ENCODE measurements at places on chromosomes 1 and 21.

DNA sequence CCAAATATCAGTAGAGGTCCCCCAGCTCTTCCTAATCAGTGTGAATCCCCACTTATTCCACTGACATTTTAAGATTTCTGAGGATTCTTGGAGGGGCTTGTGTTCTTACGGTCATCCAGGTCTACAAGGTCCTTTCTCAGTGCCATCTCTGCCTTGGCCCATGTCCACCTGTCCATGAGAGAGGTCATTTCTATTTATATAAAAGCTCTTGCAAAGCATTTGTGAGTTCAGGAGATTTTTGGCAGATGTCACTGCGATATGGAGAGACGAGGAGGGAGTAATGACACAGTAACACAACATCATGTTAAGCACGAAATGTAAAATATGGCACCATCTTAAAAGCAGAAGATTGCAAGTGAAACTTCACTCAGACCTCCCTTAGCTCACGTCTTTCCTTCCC, 144.6 kb upstream of the NFIA start:
- no peak for DNase-seq

DNA sequence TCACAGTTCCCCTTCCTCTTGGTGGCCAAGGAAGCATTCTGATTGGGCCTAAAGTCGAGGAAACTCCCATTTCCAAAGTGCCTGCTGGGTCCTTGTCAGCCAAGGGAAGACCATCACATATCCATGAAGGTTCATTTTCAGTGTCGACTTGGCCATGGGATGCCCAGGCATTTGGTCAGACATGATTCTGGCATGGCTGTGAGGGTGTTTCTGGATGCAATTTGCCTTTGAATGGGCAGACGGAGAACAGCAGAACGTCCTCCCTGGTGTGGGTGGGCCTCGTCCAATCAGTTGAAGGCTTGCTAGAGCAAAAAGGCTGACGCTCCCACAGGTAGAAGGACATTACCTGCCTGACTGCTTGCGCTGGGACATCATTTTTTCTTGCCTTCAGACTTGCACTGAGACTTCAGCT, 48.3 kb upstream of the LBR start:
- DNase-seq, result no peak

DNA sequence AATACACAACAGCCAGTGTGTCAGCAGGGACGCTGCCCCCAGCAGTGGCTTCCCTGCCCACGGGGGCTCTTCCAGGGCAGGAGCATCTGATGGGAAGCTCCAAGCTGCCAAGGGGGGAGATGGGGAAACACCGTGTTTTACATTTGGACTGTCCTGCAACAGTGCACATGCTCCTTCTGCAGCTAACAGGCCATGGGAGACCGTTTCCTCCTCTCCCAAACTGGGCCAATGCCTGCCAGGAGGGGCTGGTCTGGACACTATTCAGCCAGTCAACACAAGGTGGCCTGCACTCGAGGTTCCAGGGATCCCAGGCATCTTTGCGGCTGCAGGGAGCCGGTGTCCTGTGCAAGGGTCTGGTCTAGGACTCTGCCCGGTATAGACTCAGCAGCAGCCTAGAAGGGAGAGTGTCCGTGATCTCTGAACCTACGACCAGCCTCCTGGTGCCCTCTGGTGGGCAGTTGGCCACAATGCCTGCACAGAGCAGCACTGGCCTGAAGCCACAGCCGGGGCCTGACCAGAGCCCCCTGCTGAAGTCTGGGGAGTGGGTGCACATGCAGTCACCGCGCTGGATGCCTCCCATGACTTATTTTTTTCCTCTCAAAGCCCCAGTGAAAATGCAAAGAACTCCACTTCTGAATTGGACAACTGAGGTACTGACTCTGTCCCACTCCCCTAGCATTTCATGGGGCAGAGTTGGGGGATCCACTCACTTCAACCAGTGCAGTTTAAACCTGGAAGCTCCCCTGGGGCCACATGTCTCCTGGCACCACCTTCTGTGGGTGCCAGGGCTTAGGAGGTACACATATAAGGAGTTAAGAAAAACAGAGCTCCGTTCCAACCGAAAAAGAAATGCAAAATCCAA, 33.3 kb downstream of the RCC2 start:
- DNase-seq, result no peak

- no peak for DNase-seq
Observed at GRCh38 chr1:208270651-208271141, 26.5 kb upstream of the PLXNA2 start.

DNA sequence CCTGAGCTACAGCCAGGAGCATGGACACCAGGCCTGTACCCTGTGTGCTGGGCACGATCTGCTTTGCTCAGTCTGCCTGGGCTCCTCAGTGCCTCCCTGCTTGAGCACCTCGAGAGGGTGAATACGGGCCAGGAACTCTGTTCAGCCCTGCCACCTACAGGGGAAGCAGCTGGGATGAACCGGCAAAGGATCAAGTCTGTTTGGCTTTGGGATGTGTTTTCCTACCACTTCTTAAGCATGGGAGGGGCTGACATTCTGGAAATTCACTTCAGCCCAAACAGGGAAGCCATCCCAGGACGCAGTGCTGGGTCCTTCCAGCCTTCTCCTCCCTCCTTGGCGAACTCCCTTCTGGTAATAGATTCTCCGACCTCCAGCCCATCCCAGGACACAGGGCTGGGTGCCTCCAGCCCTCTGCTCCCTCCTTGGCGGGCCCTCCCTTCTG, 55.8 kb upstream of the SELENON start:
- no peak for DNase-seq

GRCh38 chr1:80769208-80769750, 1031.5 kb upstream of the ADGRL2 start:
- DNase-seq, result no peak

DNA sequence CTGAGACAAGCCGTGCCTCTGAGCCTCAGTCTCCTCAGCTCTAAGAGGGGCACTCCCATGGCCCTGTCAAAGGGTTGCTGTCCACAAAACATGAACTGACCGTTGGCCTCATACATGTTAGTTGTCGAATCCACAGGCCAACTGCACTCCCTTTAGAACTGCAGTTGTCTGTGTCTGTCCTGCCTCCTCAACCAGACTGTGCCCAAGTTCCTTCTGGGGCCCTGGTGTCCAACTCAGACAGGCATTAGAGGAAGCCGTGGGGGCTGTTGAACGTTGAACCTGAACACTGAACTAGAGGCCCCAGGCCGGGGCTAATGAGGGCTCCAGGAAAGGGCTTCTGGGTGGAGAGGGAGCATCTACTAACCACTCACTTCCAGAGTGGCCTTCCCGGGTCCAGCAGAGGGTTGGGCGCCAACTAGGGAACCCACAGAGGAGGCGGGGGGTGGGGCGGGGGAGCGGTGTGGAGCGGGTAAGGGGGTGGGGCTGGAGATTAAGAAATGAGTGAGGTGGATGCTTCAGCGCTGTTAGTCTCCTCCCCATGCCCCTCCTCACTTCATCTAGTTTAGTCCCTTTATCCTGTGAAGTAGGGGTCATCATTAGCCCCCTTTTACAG, at the start of gene RAB42:
RAB42 (plus strand) TSS at position 558 of the 613 bp plus-strand sequence. CDS start 247 bp downstream, outside the sequence.
- DNase-seq, result no peak

GRCh38 chr21:37815893-37816292, 100.4 kb downstream of the KCNJ6 start:
- DNase-seq, result no peak

DNA sequence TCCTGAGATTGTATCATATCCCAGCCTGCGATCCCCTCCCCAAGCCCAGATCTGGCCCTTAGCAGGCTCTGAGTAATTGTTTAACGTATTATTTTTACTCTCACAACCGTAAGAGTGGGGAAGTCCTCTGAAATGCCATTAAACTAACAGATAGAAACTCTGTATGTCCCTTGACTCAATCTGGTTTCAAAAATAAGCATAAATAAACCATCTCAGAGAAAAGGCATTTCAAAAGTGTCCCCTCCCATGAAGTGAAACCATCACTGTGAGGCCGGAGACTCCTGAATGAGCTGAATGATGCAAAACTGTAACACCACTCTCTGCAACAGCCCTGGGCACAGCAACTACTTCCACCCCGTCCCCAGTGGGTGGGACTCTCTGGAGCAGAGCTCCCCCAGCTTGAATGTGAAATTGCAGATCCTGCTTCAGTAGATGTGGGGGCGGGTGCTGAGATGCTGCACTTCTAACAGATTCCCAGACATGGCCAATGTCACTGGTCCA, 104.1 kb downstream of the SYF2 start:
- DNase-seq, result no peak

DNA sequence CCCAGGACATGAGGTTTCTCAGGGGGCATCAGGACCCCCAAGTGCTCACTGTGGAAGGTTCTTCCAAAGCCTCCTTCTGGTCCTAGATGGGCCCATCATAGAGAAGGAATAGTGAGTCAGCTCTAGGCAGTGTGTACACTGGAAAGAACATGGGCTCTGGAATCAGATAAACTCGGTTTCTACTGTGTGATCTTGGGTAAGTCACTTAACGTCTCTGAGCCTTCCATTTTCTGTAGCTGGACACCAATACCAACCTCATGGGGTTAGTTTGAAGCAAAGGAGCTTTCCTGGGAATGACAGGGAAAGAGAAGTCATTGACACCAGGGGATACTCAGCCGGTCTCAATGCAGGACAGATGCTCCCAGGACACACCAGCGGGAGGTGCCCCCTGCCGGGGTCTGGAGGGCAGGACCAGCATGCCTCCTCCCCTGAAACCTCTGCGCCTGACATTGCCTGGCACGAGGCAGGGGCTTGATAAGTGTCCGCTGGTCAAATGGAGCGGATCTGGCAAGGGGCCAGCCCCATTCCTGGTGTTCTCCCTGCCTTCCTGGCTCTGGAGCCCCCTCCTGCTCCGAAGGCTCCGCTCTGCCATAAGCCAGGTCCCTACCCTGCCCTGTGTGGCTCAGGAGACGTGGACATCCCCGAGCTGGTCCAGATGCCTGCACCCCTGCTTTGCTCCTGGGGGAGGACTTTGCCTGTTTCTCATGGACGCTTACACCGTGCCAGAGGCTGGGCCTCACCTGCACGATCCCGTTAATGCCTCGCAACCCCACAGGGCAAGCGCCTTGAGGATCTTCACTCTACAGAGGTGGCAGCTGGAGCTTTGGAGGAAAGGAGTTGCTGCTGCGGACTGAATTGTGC, 52.8 kb downstream of the EDN2 start:
- no peak for DNase-seq

DNA sequence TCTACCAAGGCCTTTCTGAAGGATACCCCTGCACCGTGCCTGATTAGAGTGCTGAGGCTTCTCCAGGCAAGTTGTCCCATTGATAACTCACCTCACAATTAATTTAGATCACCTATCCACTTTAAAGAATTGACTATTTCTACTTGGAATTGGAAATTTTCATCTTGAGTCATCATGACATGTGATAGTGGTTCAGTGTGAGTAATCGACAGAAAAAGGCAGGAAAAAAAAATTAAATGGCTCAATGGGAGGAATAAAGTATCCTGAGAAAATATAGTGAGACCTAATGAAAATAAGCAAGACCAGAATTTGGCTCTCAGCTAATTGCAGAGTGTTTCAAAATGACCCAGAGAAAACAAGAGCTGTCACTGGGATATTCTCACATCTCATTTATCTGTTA, 222.4 kb upstream of the C8B start:
- DNase-seq, result no peak

DNA sequence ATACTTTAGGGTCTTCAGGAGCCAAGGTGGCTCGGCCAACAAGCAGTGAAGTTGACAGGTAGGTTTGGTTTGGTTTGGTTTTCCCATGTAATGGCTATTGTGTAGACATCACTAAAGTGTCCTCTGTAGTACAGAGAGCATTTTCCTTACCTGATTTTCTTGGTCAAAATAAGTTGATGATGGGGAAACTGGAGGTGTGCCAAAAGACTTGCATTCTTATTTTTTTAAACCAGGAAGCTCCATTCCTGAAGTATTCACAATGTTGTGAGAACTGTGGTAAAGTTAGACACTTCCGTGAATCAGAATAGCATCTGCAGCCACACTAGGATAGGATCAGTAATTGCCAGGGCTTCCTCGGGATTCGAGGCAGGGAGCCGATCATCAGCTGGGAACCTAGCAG, 2.9 kb downstream of the ZBTB37 start:
- no peak for DNase-seq

- DNase-seq, result peak; percentile 55
Observed at GRCh38 chr1:235783148-235783776, 83.4 kb downstream of the LYST start.

GRCh38 chr1:153776352-153776751, 1.1 kb downstream of the SLC27A3 start:
- DNase-seq, result peak; percentile 16

GRCh38 chr1:156232201-156232894, 9.6 kb upstream of the BGLAP start:
- no peak for DNase-seq

- no peak for DNase-seq
Observed at GRCh38 chr1:193009501-193009900, 49.7 kb downstream of the UCHL5 start.

All from NCI-H2029 treated with DMSO at 0.1 percent for 48 hours (cell line).